ENCODE measurements at places on chromosomes 2 and 18. TPM values are rescaled to one million over a fixed set of nuclear protein-coding genes. Genes with fewer than 3 reads are reported as not detected.

ALPP gene
- not detected for total RNA-seq

SH2D6 gene
- 0.75 TPM for total RNA-seq

MATN3 gene
- 2.2 TPM for total RNA-seq

KCNS3 gene
- total RNA-seq, result 20.3 TPM

ERFE gene
- total RNA-seq, result 1.8 TPM

RFX8 gene
- not detected for total RNA-seq

IL36B gene
- not detected for total RNA-seq

NETO1 gene
- total RNA-seq, result 2.6 TPM

DNA sequence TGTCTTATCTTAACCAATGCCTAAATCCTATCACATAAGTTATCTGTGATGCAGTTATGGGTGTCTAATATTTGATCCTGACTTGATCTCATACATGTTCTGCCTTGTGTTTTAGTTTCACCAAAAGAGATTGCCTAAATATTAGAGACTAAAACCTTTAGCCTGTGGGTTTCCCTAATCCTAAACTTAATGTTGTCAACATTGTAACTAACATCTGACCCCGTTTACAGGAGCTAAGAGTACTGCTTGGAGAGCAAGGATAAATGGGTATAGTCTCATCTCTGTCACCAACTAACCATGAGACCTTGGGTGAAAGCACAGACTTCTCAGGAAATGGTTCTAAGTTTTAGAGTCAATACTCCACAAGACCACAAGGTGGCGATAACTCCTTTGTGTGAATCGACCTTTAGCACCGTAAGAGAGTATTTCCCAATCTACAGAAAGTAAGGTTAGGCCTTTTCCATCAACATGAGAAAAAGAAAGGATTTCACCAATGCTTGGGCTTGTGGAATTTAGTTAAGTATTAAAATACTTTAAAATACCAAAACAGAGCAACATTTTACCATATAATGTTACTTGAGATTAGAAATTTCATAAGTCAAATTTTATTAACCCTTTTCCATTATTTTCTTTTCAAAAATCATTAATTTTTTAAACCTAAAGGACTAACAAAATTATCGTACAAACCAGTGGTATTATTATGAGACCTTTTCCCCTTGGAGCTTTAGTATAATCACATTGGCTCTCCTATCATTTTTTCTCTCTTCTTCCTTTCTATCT, 60.5 kb downstream of the G6PC2 start:
- peak; percentile 50 for DNase-seq

- no peak for DNase-seq
Observed at GRCh38 chr2:159462201-159462785, 154.1 kb downstream of the BAZ2B start.

DNA sequence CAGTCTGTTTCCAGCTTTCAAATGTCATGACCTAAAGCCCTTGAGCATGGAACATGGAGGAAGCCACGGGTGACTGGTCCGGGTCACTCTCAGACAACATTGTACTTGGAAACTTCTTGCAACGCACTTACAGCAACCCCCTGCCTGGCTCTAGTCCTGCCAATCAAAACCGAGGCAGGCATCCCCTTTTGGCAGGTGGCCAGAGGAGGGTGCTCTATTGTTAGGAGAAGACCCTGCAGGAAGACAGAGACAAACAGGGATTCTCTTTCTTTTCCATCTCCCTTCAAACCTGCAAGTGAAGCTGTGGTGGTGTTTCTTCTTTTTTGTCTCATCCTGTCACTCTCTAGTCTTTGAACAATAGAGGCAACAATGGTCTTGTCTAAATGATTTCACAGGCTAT, 667.2 kb downstream of the ZEB2 start:
- no peak for DNase-seq

DNA sequence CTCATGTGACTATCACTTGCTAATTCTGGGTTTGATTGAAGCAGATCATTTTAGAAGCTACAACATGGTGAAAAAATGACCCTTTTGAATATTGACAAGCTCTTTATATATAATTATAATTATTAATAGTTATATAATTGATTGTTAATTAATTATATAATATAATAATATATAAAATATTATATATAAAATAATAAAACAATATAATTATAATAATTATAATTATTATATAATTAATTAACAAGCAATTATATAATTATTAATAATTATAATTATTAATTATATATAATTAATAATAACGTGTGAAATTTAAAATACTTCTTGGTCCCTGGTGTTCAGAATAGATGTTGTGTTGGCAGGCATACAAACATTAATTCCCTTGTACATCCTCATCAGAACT, 404.1 kb upstream of the CDH19 start:
- DNase-seq, result no peak

- DNase-seq, result no peak
Observed at GRCh38 chr18:44685296-44685695, 4.6 kb downstream of the SETBP1 start.

DNA sequence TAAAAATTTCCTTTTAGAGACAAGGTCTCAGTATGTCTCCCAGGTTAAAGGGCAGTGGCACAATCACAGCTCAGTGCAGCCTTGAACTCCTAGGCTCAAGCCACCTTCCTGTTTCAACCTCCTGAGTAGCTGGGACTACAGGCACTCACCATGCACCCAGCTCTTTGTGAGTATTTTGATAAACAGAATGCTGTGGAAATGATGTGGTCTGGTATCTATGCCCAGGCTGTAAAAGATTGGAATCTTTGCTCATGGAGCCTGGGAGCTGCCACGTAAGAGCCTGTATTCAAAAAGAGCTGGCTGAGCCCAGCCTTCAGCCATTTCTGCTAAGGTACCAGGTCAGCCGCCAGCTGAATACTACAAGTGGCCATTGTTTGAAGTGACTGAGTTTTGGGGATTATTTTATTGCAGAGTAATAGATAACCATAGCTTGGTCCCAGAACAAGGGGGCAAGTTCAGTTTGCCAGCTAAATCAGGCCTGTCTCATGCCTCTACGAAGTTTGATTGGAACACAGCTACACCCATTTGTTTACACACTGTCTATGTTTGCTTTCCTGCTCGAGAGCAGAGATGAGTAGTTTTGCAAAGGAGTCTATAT, 21.3 kb upstream of the ARL5A start:
- DNase-seq, result no peak

DNA sequence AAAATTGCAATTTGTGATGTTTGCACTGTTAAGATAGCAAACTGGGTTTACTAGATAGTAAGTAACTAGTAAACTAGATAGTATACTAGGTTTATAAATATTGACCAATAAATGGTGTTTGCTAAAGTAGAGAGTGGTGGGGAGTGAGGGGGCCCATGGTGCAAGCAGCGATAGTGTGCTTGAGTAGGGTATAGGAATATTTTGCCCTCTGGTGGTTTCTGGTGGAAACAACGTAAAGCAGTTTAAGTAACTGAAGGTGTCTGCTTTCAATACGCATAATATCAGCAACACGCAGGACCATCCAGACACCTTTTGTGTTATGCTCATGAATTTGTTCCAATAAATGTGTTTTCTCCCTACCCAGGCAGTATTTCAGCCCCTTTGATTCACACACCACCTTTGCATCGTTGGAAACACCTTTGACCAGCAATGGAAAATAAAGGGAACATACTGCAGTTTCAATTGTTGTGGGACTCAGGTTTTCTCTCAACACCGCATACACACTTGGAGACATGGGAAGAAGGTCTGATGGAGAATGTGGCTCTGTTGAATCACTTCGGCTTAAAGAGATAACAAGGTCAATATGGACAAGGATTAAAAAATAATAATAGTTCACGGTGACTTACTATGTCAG, 16.7 kb upstream of the STAT1 start:
- no peak for DNase-seq

DNA sequence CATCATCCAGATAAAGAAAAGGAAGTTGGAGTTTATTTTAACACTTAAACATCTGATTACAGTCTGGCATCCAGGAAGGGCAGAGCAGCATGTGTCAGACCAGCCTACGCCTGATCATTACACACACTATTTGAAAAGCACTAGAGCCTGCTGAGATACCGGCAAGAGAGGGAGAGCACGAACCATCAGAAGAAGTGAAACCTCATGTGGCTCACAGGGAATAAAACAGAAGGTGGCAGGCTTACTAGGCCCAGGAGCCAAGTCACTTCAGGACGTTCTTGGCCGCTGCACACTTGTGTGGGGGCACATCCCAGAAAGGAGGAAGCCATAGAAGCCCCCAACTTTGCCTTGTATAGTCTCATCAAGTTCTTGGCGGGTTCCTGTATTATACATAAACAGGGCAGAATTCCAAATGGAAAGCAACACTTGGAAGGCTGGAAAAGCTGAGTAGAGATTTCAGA, 105.5 kb downstream of the UGGT1 start:
- peak; percentile 51 for DNase-seq

- no peak for DNase-seq
Observed at GRCh38 chr2:21194147-21194546, 70.4 kb downstream of the TDRD15 start.

GRCh38 chr2:167480232-167480985, 592.1 kb downstream of the XIRP2 start:
- no peak for DNase-seq

DNA sequence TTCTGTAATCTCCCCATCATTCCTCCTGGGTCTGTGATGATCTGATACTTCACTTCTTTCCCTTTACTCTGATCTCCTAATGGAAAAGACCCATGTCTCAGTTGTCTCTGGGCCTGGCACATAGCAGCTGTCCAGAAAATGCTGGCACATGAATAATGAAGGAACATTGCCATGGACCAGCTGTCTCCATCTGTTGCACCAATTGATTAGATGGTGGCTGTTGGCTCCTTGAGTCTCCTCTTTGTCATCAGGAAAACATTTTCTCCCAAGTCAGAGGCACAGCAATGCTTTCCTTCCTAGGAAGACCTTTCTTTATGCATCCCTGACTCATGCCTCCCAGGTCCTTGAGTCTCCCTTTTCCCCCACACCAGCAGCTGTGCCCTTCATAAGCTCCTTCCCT, 286.2 kb upstream of the CXCR4 start:
- DNase-seq, result no peak

DNA sequence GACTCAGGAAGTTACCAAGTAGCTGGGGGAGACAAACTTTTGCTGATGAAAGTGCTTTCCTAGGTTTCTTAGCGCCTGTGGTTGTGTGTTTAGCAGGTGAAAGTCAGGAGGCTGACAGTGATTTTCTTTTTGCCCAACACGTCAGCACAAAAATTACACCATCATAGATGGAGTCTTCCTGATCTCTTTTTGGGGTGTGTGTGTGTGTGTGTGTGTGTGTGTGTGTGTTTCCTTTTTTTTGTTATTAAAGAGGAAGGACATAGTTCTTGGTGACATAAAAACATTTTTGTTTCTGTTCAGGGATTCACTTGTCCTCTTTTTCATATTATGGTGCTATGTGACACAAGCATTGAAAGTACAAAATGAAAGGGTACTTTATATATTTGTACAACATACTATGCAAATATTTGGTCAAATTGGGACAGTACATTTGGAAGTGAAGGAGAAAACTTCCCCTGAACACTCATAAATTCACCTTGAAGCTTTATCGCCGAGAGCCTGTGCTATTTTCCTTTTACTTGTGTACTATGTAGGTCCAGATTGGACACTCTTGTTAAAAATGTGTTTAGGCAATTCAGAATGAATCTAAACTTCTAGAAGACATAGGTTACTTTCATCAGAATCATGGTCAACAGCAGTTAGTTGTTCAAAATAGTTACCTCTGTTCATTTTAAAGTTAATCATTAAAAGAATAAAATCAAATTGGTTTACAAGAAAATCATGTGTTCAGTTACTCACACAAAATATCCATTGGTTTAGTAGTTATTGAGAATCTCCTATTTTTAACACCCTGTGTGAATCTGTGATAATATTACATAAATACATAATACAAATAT, 491.9 kb downstream of the IRS1 start:
- DNase-seq, result no peak

DNA sequence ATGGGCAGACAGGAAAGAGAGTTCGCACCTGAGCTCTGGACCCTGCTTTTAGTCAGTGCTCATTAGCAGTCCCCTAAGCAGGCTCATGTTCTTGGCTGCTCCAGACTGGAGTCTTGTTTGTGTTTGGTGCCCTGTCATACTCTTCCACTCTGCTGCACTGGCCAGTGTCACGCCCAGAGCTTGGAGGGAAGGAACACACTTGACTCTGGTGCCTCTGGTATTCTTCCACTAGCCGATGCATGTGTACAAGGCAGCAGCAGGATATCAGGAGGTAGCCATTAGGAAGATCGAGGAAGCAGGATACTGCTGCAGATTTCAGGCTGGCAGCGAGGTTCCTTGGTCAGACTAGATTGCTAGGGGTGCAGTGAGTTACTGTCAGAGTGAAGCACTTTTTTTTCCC, 81.4 kb upstream of the B3GNT2 start:
- no peak for DNase-seq

GRCh38 chr2:216880509-216881184, 20.8 kb upstream of the TNP1 start:
- no peak for DNase-seq

DNA sequence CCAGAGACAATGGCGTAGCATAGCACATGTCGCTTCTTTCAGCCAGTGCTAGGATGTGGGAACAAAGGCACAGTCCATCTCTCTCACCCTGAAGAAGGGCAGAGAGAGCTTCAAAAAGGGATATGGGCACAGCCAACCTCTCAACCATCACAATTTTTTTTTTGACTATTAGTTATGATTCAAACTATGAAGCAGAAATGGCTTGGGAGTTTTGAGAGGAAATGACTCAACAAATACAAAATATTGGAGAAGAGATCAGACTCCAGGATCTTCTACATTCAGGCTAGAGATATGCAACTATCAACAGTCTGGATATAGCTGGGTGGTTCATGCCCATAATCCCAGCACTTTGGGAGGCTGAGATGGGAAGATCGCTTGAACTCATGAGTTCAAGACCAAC, 109.1 kb downstream of the MCFD2 start:
- no peak for DNase-seq

GRCh38 chr2:127330753-127331152, 36.8 kb upstream of the ERCC3 start:
- DNase-seq, result no peak

- DNase-seq, result no peak
Observed at GRCh38 chr2:123693836-123694235, 331.3 kb upstream of the CNTNAP5 start.

DNA sequence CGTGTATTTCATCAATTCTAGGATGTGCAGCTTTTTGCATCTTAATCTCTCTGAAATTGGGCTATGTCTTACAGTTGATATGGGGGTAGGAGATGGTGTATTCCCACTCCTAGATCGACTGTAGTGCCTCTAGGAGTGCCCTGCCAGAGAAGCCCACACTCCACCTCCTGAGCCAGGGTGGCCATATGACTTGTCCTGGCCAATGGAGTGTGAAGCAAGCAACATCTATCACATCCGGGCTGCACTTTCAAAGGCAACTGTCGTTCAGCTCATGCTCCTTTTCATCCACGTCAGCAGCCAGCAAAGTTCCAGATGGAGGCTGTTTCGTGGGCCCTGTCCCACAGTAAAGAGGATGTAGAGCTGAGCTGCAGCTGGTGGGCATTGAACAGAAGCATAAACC, 149.4 kb upstream of the SLC1A4 start:
- no peak for DNase-seq

GRCh38 chr2:54999182-54999581, 51.1 kb downstream of the RTN4 start:
- no peak for DNase-seq

- DNase-seq, result no peak
Observed at GRCh38 chr2:212124598-212124997, 414.0 kb downstream of the ERBB4 start.

GRCh38 chr2:36511858-36512603, 85.9 kb downstream of the FEZ2 start:
- no peak for DNase-seq

- DNase-seq, result no peak
Observed at GRCh38 chr2:68125821-68126220, 31.9 kb upstream of the PNO1 start.
